ENCODE measurements at places on chromosomes 11 and 22.

DNA sequence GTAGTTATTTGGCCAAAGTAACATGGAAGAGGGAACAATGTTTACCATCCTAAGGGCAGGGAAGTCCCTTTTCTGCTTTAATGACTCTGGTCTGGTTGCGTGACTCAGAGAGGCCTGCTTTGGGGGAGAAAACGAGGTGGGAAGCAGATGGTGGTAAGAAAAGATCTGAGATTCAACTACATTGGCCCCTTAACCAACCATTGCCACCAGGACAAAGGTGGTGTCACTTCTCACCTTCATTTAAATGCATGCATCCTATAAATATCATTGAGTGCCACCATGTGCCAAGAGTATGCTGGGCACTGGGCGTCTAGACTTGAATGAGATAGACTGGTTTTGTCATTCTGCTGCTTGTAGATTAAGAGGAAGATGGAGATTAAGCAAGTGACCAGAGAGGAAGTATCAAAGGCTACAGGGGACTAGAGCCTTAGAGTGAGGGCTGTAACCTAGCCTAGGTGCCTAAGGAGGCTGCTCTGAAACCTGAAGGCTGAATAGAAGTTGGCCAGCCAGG, 3.6 kb upstream of the SORL1 start:
- no peak for DNase-seq

DNA sequence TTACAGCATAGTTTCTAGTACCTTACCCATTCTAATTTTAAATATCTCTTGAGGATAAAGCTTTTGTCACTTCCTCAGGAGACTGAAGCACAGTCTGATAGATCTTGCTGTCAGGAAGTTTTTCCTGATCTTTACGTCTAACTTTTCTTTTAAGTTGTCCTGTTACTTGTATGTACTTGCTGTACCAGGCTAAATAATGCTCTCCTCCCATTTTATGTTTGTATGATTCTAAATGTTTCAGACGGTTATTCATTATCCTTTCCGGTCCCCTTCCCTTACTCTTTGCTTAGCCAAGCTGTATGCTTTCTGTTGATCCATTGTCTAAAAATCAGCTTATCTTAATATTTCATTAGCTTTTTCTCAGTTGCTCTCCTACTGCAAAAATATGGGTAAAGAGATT, 6.0 kb downstream of the ARHGEF12 start:
- DNase-seq, result no peak

DNA sequence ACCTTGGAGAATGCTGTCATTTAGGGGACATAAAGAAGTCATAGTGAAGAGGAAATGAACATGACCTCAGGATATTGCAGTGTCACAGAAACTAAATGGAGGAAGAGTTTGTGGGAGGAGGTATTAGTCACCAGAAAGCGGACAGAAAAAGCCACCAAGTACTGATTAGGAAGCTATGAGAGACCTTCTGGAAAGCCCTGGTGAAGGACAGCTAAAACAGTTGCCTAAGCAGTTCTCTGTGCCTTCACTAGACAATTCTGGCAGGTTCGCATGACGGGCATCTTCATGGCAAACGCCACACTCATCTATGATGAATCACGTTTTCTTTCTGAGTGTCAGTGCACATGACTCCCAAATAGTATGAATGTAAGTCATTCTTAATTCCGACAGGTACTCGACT, 325.8 kb downstream of the C11orf87 start:
- DNase-seq, result no peak

- peak; percentile 40 for DNase-seq
Observed at GRCh38 chr11:27183672-27184457, 143.2 kb downstream of the BBOX1 start.

DNA sequence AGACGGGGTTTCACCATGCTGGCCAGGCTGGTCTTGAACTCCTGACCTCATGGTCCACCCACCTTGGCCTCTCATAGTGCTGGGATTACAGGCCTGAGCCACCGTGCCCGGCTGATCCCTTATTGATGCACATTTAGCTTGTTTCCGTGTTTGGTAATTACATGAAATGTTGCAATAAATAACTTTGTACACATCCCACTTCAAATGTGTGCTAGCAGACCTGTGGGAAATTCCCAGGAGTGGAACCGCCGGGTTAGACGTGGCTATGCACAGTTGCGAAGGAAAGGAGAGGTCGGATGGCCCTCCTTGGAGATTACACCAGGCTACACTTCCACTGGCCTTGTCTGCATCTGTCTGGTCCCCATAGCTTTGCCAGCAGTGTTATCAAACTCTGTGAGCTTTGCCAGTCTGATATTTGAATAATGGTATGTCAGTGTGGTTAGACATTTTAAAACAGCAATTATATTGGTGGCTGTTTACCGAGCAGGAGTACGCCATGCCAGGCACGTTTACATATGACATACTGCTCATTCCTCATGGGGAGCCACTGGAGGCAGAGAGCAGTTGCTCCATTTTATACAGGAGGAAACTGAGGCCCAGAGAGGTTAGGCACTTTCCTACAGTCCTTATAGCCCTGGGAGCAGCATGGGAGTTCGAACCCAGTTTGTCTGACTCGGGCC, 27.2 kb upstream of the SYT7 start:
- no peak for DNase-seq

DNA sequence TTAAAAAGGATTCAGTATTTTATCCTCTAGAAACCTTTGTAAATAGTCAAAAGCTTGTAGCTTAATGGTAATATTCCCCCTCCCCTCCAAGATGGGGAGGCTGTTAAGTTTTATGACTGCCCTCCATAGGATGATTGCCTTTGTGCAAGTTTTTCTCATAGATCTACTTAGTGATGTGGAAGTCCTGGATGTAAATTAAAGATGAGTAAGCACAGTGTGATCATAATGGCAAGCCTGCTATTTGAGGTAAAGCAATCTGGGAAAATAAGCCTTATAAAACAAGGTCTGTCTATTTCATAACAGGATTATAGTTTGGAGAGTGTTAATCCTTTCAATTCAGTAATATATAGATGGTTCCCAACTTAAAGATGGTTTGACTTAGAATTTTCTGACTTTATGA, 216.3 kb downstream of the DDX10 start:
- DNase-seq, result no peak

DNA sequence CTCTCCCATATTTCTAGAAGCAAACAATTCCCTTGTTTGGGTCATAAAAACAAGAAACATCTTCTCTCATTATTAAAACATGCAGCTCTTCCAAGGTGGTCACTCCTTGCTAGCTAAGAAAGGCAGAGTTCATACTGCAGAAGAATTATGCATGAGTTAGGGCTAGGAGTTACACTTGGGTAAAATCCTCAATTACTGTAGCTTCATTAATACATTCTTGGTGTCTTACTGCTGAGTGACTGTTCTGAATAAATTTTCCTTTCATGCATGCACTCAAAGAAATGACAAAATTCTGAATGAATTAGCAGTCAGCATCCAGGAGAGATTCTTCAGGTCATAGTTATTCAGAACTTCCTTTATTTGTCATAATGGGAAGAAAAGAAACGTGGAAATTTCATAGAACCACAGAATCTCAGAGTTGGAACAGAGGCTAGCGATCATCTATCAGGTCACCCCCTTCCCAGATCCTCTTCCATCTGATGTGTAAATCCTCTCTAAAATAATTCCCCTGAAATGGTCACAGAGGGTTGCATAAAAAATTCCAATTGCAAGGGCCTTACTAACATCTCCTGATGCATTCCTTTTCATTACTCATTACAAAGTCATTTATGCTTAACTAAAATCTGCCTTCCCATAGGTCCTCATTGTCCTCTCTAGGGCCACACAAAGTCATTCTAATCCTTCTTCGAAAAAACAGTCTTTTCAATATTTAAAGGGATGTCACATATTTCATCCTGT, 771.5 kb downstream of the DLG2 start:
- DNase-seq, result no peak

DNA sequence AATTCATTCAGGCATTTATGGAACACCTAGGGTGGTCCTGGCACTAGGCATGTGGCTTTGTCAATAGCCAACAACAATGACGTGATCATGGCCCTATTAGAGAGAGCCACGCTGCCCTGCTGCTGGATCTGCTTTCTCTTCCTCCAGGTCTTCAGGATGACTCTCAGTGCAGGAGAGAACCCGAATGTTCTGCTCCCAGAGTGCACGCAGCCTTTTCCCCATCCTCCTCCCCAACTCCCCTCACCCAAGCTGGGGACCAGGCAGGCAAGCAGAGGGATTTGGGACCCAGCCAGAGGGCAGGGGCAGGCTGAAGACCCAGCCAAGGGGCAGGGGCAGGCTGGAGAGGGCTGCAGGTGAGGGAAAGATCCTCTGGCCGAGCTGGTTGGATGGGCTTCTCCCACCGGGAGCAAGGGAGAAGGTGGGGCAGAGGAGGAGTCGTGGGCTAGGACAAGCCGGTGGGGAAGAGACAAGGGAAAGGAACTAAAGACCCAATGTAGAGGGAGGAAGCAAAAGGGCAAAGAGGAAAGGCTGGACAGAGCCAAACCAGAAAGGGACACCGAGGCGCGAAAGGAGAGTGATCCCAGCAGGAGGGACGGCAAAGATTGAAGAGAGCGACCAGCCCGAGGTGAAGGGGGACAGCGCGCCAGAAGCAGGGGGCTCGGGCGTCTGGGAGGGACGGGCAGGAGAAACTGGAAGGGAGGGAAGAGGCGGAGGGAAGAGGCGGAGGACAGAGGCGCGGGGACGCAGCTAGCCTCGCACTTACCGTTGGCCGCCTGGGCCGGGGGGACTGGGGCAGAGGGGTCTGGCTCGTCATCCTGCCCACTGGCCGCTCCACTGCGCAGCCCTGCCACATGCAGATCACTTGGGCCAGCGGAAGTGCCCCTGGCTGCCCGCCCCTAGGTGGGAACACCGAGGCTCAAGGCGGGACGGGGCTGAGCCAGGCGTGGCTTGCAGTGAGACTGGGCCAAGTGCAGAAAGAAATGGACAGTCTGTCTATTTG, at the start of gene KCTD14:
TSS of gene KCTD14 (minus strand) at position 880 of the 1,000 bp plus-strand sequence. CDS start at position 853, 27 bp downstream.
- peak; percentile 6 for DNase-seq

DNA sequence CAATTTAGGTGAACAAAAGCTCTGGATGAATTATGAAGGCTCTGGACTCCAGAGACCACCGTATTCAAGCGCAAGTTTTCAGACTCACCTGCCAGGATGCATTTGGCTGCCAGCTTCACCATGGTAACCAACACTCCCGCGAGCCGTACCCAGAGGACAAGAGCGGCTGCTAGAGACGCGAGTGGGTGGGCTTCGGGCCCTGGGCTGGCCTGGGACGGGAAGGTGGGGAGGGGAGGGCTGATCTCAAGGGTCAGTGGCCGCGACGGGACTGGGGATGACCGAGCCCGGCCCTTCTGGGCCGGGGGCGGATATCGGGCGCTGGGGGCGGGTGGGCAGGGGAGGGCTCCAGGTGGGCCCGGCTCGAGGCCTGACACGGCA, 344 bp downstream of the IFT27 start:
- no peak for DNase-seq

- no peak for DNase-seq
Observed at GRCh38 chr22:40055143-40055883, 60.6 kb downstream of the FAM83F start.

GRCh38 chr22:49657275-49657973, 170.2 kb downstream of the BRD1 start:
- peak; percentile 80 for DNase-seq

GRCh38 chr11:79227767-79228755, 212.8 kb downstream of the TENM4 start:
- DNase-seq, result no peak

- no peak for DNase-seq
Observed at GRCh38 chr11:114090976-114091375, 31.5 kb downstream of the ZBTB16 start.

- DNase-seq, result no peak
Observed at GRCh38 chr22:24209687-24210086, 28.4 kb downstream of the SUSD2 start.

DNA sequence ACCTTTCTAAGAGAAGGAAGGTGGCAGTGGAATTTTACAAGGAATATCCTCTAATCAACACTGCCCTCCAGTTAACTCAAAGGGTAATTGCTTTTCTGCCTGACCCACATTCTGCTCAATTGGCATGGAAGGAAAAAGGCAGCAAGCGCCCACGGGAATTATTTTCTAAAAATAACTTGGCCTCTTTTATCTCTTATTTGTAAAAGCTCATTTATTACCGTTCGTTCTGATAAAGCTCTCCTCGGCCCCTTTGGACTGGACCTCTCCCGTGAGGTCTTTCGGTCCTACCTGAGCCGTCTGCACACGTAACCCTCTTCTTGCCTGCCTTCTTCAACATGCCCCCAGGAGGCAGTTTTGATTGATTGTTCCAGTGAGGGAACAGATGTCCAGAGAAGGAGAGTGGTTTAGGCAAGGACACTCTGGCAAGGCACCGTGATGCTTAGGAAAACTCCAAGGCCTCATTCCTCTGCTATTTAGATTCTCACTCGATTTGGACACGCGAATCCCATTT, 53.2 kb upstream of the CRTAM start:
- no peak for DNase-seq

DNA sequence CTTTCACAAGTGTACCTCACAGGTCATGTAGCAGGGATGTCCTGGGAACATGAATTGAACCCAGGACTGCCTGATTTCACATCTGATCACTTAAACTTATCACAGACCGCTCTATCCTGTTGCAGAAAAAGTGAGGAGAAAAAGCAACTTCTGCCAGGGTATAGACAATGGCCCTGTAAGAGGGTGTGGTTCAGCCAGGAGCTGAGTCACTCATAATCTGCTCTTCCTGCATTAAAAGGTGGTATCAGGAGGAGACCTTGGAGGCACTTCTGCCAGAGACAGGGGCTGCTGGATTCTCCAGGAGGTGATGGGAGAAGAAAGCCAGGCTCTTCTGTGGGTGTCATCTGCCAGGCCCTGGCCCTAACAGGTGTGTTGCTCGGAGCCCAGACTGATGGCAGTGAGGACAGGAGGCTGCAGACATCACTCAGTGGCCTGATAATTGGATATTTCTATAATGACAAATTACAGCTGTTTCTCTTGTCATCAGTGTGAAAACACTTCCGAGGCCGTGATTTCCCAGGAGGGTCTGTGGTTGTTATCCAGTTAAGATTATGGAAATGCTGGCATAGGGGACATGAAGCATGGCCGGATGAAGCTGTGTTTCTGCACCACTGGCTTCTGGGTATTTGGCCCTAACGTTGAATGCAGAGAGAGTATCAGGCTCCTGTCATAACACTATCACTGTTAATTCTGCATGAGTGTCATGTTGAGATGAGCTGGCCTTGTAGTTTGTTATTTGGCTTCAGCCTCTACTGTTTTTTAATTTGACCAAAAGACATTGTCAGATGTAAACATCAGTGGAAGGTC, 125.1 kb upstream of the ZBED5 start:
- no peak for DNase-seq

DNA sequence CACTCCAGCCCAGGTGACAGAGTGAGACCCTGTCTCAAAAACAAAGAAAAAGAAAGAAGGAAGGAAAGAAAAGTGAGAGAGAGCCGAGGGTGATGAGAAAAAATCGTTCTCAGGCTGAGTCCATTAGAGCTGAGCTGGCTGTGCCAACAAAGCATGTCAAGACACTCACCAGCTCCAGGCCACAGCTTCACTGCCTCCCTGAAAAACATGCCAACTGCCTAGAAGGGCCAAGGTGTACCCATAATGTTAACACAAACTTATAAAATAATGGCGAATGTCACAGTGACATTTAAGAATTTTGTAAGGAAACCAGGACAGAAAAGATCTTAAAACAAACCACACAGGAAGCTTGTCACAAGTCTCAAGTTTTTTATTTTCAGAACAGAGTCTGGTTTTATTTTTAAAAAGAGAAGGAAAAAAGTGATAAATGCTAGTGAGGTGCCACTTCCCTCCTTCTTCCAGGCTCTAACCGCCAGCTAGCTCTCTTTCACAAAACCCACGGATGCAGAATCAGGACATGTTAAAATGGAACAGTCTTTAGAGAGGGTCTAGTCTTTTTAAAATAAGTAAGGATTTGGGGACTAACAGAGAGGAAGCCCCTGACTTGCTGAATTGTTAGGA, 5.1 kb downstream of the TMEM121B start:
- DNase-seq, result no peak

GRCh38 chr11:20671856-20672546, 2.6 kb downstream of the NELL1 start:
- DNase-seq, result peak; percentile 61

GRCh38 chr11:70779433-70780245, 381.3 kb downstream of the CTTN start:
- DNase-seq, result no peak

Measured in NCI-H1930 (cell line).